Neuronal stem cell (in vitro differentiated cells): ENCODE measurements at places on chromosomes 11 and 22.
A peak's percentile ranks its signal among the peaks of the same experiment; 100 is the strongest.

DNA sequence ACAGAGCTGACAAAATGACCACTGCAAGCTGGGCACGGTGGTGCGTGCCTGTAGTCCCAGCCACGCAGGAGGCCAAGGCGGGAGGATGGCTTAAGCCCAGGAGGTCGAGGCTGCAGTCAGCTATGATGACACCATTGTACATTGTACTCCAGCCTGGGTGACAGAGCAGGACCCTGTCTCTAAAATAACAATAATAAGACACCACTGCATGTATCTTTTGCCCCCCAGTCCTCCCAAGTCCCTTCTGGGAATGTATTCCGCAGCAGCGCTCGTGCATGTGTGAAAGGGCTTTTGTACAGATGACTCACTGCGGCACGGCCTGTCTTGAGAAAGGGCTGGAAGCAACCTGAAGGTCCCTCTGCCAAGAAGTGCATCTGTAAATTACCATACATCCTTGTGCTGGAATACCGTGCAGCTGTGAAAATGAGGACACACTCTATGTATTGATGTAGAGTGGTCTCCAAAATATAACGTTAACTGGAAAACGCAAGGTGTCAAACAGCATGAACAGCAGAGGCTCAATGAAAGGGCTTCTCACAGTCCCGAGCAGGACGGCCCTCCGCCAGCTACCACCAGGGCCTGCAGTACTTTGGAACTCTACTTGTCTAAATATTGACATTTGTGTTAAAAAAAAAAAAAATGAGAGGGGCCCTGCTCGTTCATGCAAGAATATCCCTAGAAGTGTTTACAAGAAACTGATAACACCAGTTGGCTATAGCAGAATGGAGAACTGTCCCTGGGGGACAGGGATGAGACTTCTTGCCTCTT, 9.0 kb upstream of the CDC42EP2 start:
- DNase-seq, result no peak
- H3K36me3 ChIP-seq, result peaks cover 14% of the 10 kb centered on the region
- no peak overlapping the region for H3K4me3 ChIP-seq
- peaks cover 23% of the 10 kb centered on the region for H3K4me1 ChIP-seq

GRCh38 chr22:35893698-35894097, 134.9 kb downstream of the RBFOX2 start:
- no peak overlapping the region for H3K27ac ChIP-seq
- no peaks in the 10 kb centered on the region for H3K27me3 ChIP-seq
- peaks cover 17% of the 10 kb centered on the region for H3K4me1 ChIP-seq
- H3K4me3 ChIP-seq, result no peak overlapping the region

- no peaks in the 10 kb centered on the region for H3K36me3 ChIP-seq
- H3K27ac ChIP-seq, result peak overlapping the region; percentile 79
- peak overlapping the region; percentile 36 for H3K4me3 ChIP-seq
- peak; percentile 45 for DNase-seq
- peaks cover 10% of the 10 kb centered on the region for H3K4me1 ChIP-seq
Observed at GRCh38 chr11:8354622-8355415, 91.1 kb upstream of the LMO1 start.

DNA sequence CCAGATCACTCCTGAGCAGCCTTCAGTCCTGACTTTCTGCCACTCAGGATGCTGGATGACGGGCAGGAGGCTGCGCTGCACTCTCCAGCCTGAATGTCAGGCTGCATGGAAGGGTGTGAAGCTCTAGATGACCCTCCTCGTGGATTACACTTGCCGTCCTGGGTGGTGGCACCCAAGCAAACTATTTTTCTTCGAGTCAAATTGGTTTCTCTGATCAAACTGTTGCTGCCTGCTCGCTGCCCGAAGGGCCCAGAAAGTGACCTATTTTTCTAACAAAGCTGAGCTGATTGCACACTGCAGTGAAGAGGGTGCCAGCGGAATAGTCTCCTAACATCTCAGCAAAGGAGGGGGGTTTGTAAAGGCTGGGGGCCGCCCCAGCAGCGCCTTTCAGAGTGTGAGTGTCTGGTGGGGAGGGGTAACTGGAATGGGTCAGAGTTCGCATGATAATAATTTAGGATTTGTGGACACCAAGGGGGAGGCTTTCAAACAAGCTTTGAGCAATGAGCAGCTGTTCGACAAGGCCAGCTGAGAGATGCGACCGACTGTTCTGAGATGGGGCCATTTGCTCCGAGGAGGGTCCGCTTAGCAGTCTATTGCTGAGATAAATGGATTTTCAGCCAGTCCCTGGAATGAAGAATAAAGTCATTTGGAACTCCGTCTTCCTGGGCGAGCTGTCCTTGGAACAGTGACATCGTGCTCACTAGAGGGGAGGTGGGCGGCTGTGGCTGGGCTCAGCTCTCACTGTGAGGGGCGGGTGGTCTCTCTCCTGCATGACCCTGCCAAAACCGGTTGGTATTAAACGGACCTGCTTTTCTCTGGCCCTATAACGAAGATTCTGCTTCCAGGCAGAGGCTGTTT, 537.6 kb downstream of the BRD1 start:
- H3K4me1 ChIP-seq, result peaks cover 3% of the 10 kb centered on the region
- H3K27me3 ChIP-seq, result no peaks in the 10 kb centered on the region
- no peak for DNase-seq
- H3K27ac ChIP-seq, result no peak overlapping the region

GRCh38 chr11:46281371-46281831, 3.9 kb downstream of the CREB3L1 start:
- no peak overlapping the region for H3K4me3 ChIP-seq
- no peaks in the 10 kb centered on the region for H3K27me3 ChIP-seq
- DNase-seq, result no peak
- H3K36me3 ChIP-seq, result no peaks in the 10 kb centered on the region
- H3K27ac ChIP-seq, result no peak overlapping the region
- H3K4me1 ChIP-seq, result peaks cover 21% of the 10 kb centered on the region

GRCh38 chr11:76588455-76589325, 81.9 kb downstream of the LRRC32 start:
- peaks cover 10% of the 10 kb centered on the region for H3K4me1 ChIP-seq
- no peak for DNase-seq
- no peaks in the 10 kb centered on the region for H3K27me3 ChIP-seq
- no peaks in the 10 kb centered on the region for H3K36me3 ChIP-seq
- no peak overlapping the region for H3K27ac ChIP-seq

DNA sequence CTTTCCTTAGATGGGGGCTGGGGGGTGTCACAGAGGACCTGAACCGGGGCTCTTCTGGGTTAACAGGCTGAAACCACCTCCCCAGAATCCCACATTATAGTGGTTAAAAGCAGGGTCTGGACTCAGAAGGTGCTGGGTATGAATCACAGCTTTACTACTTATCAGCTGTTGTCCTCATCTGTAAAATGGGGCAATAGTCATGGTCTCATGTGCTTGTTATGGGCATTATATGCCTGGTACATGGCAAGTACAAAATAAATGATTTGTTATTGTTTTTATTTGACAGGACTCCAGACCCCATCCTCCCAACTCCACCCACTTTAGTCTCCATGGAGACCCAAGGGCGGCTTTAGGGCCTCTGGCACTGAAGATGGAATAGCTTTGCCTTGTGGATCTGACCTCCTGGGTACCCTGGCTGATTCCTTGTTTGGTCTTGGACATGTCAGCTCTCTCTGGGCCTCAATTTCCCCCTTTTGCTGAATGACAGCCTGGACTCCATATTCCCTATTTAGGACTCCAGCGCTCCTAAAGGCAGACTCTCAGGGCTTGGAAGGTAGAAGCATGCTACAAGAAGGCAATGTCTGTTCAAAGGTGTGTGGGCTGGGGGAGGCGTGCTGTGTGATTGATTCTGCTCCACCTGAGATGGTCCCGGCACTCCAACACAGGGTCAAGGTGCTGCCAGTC, 812 bp upstream of the SMTN start:
- H3K27me3 ChIP-seq, result no peaks in the 10 kb centered on the region
- H3K36me3 ChIP-seq, result no peaks in the 10 kb centered on the region
- no peak for DNase-seq
- peak overlapping the region; percentile 78 for H3K4me3 ChIP-seq

- peaks cover 33% of the 10 kb centered on the region for H3K36me3 ChIP-seq
- peaks cover 33% of the 10 kb centered on the region for H3K4me1 ChIP-seq
- H3K27me3 ChIP-seq, result no peaks in the 10 kb centered on the region
- H3K27ac ChIP-seq, result no peak overlapping the region
Observed at GRCh38 chr22:45838305-45838887, 138.6 kb downstream of the WNT7B start.

DNA sequence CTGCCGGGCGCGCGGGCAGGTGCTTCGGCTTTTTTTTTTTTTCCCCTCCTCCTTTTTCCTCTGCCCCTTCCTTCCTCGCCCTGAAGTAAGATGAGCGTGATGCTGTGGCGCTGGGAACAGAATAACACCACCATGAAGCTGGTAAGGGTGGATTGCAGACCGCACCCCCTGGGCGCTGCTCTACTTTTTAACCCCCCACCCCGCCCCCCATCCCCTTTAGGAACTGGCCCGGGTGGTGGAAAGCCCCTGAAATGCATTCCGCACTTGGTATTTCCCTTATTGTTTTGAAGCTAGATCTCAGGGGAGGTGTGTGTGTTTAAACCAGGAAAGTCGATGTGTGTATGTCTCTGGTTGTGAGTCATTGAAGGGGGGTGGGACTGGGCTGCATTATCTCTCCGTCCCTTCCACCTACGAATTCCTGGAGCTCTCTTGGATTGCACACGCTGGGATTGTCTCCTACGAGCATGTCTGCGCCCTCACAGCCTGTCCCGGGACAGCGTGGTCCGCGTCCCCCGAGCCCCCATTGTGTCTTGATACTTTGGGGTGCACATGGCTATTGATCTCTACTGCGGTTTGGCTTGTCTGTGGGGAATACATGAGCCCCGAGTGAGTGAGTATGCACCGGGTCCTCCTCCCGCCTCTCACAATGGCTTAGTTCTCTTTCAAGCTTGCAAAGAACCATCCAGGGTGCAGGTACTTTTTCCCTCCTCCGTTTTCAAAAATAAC, 64.9 kb downstream of the NAV2 start:
- H3K4me1 ChIP-seq, result peaks cover 28% of the 10 kb centered on the region
- no peaks in the 10 kb centered on the region for H3K36me3 ChIP-seq
- no peaks in the 10 kb centered on the region for H3K27me3 ChIP-seq
- DNase-seq, result no peak

DNA sequence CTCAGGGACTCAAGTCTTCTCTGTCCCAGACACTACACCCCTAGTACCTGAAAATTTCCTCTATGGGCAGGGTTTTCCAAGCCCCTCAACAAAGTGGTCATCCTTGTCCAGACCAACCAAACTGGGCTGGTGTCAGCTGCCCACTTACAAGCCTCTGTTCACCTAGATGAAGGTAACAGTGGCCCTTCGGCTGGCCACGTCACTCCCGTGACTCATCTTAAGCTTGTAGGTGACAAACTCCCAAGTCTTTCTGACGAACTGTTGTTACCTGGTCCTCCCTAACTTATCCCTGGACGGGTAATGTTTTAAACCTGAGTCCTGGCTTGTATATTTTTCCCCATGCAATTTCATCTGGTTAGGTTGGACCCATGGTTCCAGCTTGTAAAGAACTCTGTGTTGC, 4.7 kb downstream of the CXCR5 start:
- H3K4me1 ChIP-seq, result peaks cover 13% of the 10 kb centered on the region
- H3K4me3 ChIP-seq, result no peak overlapping the region
- DNase-seq, result no peak
- no peaks in the 10 kb centered on the region for H3K27me3 ChIP-seq
- H3K27ac ChIP-seq, result no peak overlapping the region

- H3K4me3 ChIP-seq, result no peak overlapping the region
- no peak overlapping the region for H3K27ac ChIP-seq
- DNase-seq, result no peak
- no peaks in the 10 kb centered on the region for H3K27me3 ChIP-seq
Observed at GRCh38 chr11:125314276-125315078, 149.9 kb downstream of the PKNOX2 start.

DNA sequence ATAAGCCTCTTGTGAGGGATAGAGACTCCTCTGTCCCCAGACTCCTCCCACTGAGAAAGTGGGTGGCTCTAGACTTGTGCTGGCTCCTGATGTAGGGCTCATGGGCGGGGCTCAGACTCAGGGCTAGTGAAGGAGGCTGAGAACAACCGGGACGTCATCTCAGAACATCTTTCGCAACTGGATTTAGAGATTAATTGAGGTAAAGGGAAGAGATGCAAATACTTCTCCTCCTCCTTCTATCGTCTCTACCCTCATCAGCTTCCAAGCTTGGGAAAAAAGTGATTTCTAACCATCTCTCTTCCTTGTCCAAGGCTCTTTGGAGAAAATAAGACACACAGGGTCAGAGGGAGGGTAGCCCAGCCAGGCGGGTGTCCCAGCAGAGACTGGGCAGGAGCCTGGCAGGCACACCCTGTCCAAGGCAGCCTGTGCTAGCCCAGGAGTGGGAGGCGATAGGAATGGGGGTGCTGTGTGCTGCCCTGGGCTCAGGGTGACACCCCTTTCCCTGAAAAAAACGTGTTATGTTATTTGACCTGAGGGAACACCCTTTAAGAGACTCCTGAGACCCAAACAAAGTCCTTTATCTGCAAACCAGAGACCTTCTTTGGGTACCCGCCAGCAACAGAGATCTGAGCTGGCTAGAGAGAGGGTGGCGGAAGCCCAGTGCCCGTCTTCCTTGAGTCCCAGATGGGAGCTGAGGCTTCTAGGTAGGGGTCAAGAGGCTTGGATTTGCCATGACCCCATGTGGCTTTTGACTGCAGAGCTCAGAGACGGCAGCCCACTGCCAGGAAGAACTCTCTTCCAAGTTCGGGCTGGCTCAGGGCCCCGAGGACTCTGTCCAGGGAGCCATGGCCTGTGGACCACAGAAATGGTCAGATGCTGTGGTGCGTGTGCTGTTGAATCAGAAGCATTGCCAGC, 160.9 kb downstream of the ADAMTS15 start:
- no peaks in the 10 kb centered on the region for H3K36me3 ChIP-seq
- no peaks in the 10 kb centered on the region for H3K4me1 ChIP-seq
- no peak overlapping the region for H3K4me3 ChIP-seq
- H3K27ac ChIP-seq, result no peak overlapping the region

- H3K27ac ChIP-seq, result no peak overlapping the region
- H3K4me1 ChIP-seq, result peaks cover 16% of the 10 kb centered on the region
- no peak overlapping the region for H3K4me3 ChIP-seq
- H3K36me3 ChIP-seq, result peaks cover 17% of the 10 kb centered on the region
- no peak for DNase-seq
- H3K27me3 ChIP-seq, result no peaks in the 10 kb centered on the region
Observed at GRCh38 chr11:16783321-16783801, 44.9 kb downstream of the C11orf58 start.

- peaks cover 36% of the 10 kb centered on the region for H3K36me3 ChIP-seq
- peaks cover 9% of the 10 kb centered on the region for H3K4me1 ChIP-seq
Observed at GRCh38 chr22:21942407-21943343, 10.0 kb downstream of the PPM1F start.

GRCh38 chr11:2526808-2527381, 82.1 kb downstream of the KCNQ1 start:
- no peaks in the 10 kb centered on the region for H3K36me3 ChIP-seq
- H3K27ac ChIP-seq, result no peak overlapping the region
- DNase-seq, result no peak
- no peaks in the 10 kb centered on the region for H3K27me3 ChIP-seq
- H3K4me1 ChIP-seq, result no peaks in the 10 kb centered on the region

DNA sequence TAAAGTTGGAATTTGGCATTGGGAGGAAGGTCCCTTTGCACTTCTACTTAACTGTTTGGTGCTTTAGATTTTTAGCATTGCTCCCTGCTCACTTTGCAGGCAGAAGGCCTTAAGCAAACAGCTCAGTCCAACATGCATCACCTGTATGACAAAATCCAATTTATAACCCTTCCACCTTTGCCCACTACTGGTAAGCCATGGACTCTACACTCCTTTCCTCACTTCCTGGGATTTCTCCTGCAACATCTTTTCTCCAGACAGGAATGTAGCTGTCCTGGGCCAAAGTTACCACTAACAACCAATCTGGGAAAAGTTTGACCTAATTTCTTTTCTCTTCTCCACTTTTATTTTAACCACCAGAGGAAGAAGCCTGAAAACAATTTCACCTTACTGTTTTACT, 1.8 kb upstream of the OR2D2 start:
- no peaks in the 10 kb centered on the region for H3K36me3 ChIP-seq
- H3K4me3 ChIP-seq, result no peak overlapping the region
- H3K27me3 ChIP-seq, result no peaks in the 10 kb centered on the region
- no peaks in the 10 kb centered on the region for H3K4me1 ChIP-seq

- no peak for DNase-seq
- no peak overlapping the region for H3K4me3 ChIP-seq
- H3K4me1 ChIP-seq, result peaks cover 34% of the 10 kb centered on the region
- H3K36me3 ChIP-seq, result peaks cover 18% of the 10 kb centered on the region
Observed at GRCh38 chr22:49967706-49968208, 7.2 kb downstream of the PIM3 start.
